Left ventricle myocardium inferior (tissue), 1 donor: ENCODE measurements at places on chromosomes 1 and 21. TPM values are rescaled to one million over a fixed set of nuclear protein-coding genes. Genes with fewer than 3 reads are reported as not detected.

- no peaks in the 10 kb centered on the region for H3K36me3 ChIP-seq
- H3K4me3 ChIP-seq: no peak overlapping the region
- DNase-seq: no peak
- peaks cover 45% of the 10 kb centered on the region for H3K27me3 ChIP-seq
- H3K27ac ChIP-seq: no peak overlapping the region
- H3K4me1 ChIP-seq: no peaks in the 10 kb centered on the region
Observed at GRCh38 chr1:175434283-175434860, 241.8 kb upstream of the KIAA0040 start.

- H3K27me3 ChIP-seq: no peaks in the 10 kb centered on the region
- H3K4me3 ChIP-seq: no peak overlapping the region
- no peak overlapping the region for H3K27ac ChIP-seq
- H3K36me3 ChIP-seq: no peaks in the 10 kb centered on the region
- H3K4me1 ChIP-seq: no peaks in the 10 kb centered on the region
- DNase-seq: no peak
Observed at GRCh38 chr1:99279525-99279924, 15.2 kb downstream of the PLPPR4 start.

DNA sequence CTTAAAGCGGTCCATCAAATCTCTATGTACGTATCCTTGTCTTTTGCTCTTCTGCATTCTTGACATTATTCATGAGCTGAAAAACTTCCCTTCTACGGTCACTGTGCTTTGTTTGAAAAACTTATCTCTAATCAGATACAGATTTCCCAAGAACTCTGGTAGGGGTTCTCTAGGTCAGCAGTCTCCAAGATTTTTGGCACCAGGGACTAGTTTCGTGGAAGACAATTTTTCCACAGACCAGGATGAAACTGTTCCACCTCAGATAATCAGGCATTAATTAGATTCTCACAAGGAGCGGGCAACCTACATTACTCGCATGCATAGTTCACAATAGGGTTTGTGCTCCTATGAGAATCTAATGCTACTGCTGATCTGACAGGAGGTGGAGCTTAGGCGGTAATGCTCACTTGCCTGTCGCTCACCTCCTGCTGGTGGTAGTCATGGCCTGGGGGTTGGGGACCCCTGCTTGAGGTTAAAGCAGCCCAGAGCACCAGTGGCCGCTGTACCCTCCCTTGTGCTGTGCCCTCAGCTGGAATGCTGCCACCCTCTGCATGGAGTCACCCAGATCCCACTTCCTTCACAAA is 30.8 kb downstream of the AK2 start:
- peaks cover 19% of the 10 kb centered on the region for H3K36me3 ChIP-seq
- no peak overlapping the region for H3K4me3 ChIP-seq
- H3K27ac ChIP-seq: no peak overlapping the region
- peaks cover 66% of the 10 kb centered on the region for H3K4me1 ChIP-seq
- no peaks in the 10 kb centered on the region for H3K27me3 ChIP-seq
- no peak for DNase-seq

Gene PDZK1IP1
- not detected for total RNA-seq
